ENCODE measurements at places on chromosomes 11 and 22.

DNA sequence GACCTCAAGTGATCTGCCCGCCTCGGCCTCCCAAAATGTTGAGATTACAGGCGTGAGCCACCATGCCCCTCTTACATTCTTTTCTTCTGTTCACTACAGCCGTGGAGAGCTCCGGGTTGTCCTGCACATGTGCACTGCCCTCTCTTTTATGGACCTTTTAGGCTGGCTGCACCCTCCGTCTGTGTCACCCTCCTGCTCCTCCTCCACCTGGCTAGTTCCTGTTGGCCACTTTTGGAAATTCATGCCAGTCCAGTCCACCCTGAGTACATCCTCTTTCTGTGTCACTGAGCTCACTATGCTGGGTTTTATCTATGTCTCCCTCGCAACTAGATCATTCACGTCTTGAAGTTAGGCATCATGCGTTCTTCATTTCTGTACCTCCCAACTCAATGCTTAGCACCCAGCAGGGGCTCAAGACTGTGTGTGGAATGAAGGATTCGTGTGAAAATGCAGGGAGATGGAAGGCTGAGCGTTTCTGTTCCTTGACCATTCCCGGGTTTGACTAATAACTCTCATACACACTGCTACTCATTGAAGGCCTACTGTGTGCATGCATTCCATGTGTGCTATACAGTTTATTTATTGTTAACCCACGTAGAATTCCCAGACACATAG is 60.6 kb downstream of the PTPRJ start:
- DNase-seq: no peak

- DNase-seq: no peak
Measured at GRCh38 chr11:84524422-84525051, 1102.6 kb downstream of the DLG2 start.

DNA sequence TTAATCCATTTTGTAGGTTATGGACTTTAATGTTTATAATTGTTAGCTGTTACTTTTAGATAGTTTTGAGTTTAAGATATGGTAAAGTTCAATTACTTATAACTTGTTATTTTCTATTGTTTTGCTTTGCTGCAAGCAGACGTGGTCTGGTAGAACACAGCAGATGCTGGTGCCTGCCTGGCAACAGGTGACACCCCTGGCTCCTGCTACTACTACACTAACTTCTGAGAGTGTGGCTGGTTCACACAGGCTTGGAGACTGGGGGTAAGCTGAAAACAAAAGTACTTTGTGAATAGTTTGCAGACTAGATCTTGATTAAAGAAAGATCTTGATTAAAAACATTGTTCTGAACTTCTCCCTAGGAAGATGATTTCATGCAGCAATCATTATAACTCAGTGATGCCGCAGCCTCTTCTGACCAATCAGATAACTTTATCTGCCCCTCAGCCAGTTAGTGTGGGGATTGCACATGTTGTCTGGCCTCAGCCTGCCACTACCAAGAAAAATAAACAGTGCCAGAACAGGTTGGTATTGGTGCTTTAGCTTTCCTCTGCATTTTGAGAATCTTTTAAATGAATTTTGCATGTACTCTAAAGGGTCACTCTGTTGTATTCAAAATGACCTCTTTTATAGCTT is 90.4 kb downstream of the HIPK3 start:
- no peak for DNase-seq

GRCh38 chr11:19433791-19434190 is 193.0 kb upstream of the E2F8 start:
- DNase-seq: no peak

- no peak for DNase-seq
Measured at GRCh38 chr11:65870706-65871681, 1.6 kb downstream of the EFEMP2 start.

DNA sequence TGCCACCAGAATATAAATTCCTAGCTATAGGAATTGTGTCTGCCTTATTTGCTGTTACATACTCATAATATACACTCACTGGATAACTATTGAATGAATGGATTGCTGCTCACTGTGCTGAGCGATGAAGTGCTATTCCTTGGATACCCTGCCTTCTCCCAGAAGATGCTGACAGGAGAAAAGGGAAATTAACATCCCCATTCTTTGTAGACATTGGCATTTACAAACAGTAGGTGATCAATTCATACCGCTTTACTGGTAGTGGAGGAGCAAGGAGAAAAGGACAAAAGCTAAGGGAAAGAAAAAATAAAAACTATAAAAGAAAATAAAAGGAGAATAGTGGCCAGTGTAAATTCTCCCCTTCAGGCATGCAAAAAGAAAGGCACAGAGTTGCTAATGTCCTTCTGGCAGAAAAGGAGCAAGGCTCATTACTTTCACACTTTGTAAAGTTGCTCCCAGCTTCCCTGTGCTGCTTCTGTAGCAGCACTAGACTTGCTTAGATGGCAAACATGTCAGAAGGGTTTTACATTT is 183.0 kb downstream of the LUZP2 start:
- DNase-seq: no peak

DNA sequence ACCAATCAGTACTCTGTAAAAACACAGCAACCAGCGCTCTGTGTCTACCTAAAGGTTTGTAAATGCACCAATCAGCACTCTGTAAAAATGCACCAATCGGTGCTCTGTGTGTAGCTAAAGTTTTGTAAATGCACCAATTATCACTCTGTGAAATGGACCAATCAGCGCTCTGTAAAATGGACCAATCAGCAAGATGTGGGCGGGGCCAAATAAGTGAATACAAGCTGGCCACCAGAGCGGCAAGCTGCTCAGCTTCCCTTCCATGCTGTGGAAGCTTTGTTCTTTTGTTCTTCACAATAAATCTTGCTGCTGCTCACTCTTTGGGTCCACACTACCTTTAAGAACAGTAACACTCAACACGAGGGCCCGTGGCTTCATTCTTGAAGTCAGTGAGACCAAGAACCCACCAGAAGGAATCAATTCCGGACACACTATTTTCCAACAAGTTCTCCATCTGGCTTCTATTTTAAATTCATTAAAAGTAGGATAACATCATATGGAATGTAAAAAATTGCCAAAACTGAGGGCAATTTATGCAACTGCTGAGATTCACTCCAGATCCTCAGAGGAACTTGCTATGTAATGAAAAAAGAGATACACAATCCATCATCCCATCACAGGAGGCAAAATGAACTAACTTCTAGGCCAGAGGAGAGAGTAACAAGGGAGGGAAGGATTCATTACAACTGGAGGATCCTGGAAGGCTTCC is 3.1 kb upstream of the PANX1 start:
- DNase-seq: no peak

- DNase-seq: no peak
Measured at GRCh38 chr11:69862797-69863543, 43.8 kb upstream of the FGF3 start.

Data from ecto neural progenitor cell (in vitro differentiated cells).